ENCODE measurements at places on chromosomes 6 and 20.

DNA sequence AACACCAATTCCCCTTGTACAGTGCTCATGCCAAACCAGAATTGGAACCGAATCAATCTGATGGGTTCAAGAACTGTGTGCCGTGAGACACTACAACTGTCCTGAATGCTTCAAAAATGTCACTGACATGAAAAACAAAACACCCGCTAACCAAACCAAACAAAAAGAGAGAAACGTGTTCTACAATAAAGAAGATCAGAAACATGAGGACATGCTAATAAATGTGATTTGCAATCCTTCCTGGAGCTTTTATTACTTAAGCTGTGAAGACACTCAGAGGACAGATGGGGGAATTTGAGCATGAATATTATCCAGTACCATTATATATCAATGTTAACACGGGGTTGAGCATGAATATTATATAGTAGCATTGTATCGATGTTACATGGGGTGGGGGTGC, 72.2 kb upstream of the NFATC2 start:
- DNase-seq: no peak

DNA sequence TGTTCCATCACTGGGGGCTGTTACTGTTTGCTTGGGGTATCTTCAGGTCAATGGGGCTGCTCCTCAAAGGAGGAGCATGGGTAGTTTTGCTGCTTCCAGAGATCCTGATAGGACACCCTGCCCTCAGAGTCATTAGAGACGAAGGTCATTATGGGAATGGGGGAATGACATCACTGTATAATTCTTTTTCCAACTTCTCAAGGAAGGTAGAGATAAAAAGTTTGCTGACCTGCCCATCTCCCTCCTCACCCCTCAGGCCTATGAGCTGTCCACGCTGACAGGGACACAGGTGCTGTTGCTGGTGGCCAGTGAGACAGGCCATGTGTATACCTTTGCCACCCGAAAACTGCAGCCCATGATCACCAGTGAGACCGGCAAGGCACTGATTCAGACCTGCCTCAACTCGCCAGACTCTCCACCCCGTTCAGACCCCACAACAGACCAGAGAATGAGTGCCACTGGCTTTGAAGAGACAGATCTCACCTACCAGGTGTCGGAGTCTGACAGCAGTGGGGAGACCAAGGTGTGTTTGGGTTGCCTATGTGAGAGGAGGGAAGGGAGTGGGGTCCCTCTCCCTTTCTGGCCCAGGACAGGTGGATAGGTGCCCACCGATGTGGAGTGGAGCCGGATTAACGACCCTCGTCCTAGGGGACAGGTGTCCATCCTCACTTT, 2.7 kb downstream of the SRF start:
- peak; percentile 38 for DNase-seq

DNA sequence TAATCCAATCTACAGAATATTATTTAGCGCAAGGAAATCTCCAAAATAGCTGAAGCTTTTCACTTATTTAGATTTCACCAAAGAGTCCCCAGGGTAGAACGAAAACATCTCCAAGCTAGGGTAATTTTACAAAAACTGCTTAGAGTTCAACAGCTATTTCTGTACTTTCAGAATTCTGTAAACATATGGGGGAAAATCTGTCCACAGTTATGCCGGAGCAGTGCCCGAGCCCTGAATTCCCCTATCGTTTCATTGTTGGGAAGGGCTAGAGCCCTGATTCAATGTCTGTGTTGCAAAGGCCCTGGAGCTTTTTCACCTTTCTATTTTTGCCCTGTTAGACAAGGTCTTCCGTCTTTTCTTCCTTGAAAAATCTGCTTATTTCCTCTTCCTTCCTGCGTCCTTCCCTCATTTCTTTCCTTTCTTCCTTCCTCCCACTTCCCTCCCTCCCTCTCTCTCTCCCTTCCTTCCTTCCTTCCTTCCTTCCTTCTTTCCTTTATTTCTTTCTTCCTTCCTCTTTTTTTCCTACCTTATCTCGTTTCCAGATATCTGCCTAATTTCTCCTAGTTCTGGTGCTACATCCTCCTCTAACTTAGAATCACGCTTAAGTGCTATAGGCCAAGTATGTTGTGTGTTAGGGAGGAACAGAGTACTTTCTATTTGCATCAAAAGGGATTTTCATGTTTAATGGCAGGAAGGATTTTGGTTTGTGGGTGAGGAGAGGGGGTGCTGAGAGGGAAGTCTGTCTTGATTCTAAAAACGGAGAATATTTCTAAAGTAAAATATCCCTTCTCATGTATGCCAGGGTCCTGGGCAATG, 122.5 kb upstream of the BMP2 start:
- no peak for DNase-seq

DNA sequence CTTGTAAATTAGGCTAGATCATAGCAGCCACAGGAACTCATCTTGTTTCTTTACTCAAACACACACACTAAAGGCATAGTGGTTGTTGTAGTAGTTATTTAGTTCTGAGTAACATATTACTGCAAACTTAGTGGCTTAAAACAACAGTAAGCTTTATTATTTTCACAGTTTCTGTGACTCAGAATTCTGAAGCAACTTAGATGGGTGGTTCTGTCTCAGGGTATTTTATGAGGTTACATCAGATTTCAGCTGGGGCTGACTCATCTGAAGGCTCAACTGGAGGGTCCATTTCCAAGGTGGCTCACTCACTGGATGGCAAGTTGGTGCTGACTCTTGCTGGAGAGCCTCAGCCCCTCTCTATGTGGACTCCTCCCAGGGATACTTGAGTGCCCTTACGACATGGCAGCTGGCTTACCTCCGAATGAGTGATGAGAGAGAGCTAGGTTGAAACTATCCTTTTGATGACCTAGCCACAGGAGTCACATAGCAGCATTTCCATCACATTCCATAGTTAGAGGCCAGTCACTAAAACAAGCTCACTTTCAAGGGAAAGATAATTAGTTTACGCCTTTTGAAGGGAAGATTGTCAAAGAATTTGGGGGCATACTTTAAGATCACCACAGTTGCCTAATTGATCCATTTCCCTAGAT, 136.5 kb upstream of the PRND start:
- no peak for DNase-seq

DNA sequence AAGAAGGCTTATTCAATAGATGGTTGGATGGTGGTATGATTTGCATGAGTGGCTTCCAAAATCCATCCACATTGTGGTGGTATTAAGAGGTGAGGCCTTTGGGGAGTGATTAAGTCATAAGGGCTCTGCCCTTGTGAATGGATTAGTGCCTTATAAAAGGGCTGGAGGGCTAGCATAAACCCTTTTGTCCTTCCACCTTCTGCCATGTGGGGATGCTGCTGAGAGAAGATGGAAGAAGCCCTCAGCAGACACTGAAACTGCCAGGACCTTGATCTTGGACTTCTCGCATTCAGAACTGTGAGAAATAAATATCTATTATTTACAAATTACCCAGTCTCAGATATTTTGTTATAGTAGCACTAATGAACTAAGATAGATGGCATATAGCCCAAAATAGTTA, 27.8 kb upstream of the SRPK1 start:
- peak; percentile 55 for DNase-seq
